ENCODE measurements at places on chromosomes 6 and 20.

GRCh38 chr6:159161839-159162238 is 7.4 kb upstream of the FNDC1 start:
- no peak for DNase-seq

GRCh38 chr20:3165473-3166337 is 6.0 kb upstream of the FASTKD5 start:
- no peak for DNase-seq

GRCh38 chr6:89667872-89668556 is 29.5 kb upstream of the LYRM2 start:
- DNase-seq = no peak

- DNase-seq = no peak
These were observed 131.4 kb downstream of the MMS22L start for GRCh38 chr6:97151601-97152000.

- DNase-seq = no peak
These were observed 19.1 kb downstream of the PCK1 start for GRCh38 chr20:57579898-57580447.

DNA sequence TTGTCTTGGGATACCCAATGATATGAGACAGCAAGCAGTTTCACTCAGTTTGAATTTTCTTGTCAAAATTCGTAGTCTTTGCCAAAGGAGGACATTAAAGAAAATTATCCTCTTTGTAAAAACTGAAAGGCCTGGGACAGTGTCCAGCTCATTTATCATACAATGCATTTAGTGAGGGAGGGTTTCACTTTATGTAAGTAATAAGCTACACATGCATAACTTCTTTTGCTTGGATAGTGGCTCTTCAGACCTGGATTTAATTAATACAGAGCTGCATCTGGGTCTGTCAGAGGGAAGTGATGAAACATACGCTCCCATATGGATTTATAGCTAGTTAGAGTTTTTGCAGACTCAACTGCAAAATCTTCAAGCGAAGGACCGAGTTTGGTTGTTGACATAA is 175.6 kb downstream of the PHACTR1 start:
- DNase-seq = no peak

DNA sequence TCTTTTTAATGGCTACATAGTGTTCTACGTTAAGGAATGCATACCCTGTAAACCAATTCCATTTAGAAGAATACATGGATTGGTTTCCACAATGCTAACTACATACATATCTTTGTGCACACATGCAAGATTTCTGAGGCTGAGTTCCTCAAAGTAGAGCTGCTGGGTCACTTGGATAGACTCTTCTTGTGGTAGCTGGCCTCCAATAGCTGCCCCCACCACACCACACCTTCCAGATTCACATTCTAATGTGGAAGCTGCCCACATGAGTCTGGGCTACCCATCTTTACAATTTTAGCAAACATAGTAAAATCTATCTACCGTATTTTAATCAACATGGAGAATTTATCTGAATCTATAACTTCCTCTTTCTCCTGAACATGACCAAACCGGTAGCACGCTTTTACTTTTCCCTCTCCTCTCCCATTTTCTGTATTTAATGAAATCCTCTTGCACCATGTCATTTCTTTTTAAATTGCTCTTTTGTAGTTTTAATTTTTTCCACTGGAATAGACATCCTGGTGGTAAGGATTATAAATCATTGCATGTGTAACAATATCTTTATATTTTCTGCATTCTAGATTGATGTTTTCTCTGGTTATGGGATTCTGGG is 74.7 kb upstream of the CITED2 start:
- DNase-seq = no peak

GRCh38 chr6:593139-593906 is 63.6 kb downstream of the HUS1B start:
- peak; percentile 19 for DNase-seq

GRCh38 chr6:153668758-153669157 is 370.3 kb upstream of the OPRM1 start:
- no peak for DNase-seq

- DNase-seq = no peak
These were observed 126.9 kb downstream of the MRPL14 start for GRCh38 chr6:44000164-44000842.

GRCh38 chr6:53466257-53466656 is 78.6 kb downstream of the GCLC start:
- DNase-seq = no peak

- no peak for DNase-seq
These were observed 88.3 kb downstream of the CDYL start for GRCh38 chr6:4864519-4864918.

- no peak for DNase-seq
These were observed 23.5 kb upstream of the CCN6 start for GRCh38 chr6:112030206-112030960.

- no peak for DNase-seq
These were observed 60.5 kb downstream of the EYS start for GRCh38 chr6:65646544-65646943.

DNA sequence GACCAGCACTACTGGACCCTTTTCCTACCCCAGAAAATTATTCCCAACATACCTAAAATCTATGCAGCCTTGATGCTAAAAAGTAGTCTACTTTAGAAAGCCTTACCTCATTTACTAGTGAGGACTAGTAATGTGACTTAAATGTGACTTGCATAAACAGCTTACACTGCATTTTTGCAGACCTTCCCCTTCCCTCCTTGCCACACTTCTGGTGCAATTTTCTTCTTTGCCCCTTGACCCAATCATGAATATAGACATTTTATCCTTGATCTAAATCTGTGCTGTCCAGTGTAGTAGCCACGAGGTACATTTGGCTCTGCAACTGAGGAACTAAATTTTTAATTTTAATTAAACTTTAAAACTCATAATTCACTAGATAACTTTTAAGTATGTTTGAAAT is 7.0 kb upstream of the ZKSCAN8 start:
- no peak for DNase-seq

DNA sequence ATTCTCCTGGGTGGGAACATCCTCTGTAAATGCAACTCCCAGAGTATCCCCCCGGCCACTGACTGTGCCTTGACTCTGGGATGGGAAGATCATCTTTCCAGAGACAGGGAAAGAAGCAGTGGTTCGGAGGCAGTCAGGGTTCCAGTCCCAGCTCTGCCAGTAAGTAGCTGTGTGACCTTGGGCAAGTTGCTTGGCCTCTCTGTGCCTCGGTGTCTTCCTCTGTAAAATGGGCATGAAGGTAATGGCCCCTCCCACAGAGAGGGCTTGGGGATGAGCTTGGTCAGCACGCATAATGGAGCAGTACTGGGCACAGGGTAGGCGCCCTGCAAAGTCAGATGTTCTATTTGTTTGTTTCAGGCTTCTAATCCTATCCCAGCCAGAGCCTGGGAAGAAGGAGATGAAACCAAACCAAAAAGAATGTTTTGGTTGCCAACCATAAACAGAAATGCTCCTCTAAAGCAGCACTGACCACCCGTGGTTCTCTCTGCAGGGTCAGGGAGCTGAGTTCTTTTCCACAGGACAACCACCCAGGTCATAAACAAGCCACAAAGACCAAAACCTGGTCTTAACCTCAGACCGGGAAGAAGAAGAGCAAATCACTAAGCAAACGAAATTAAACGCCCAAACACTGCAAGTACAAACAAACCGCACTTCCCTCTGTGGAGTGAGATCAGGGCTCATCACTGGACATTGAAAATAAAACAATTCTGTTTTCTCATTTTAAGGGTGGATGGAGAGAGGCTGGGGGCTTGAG is 381.0 kb upstream of the SULF2 start:
- DNase-seq = no peak

DNA sequence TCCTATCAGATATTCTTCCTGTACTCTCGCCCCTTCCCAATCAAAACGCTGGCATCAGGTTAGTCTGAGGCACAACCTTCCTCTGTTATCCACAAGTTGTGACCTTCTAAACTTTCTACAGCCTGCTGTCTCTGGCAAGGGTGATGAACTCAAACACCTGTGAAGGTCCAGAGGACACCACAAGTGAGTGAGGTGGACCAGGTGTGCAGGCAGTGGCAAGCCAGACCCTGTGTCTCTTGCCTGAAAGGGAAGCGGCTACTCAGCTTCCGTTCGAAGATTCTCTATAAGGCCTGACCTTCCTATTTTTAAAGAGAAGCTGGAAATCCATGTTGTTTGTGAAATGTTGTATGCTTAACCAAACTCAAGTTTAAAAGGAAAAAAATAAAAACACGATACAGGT is 36.8 kb downstream of the GCM1 start:
- no peak for DNase-seq

DNA sequence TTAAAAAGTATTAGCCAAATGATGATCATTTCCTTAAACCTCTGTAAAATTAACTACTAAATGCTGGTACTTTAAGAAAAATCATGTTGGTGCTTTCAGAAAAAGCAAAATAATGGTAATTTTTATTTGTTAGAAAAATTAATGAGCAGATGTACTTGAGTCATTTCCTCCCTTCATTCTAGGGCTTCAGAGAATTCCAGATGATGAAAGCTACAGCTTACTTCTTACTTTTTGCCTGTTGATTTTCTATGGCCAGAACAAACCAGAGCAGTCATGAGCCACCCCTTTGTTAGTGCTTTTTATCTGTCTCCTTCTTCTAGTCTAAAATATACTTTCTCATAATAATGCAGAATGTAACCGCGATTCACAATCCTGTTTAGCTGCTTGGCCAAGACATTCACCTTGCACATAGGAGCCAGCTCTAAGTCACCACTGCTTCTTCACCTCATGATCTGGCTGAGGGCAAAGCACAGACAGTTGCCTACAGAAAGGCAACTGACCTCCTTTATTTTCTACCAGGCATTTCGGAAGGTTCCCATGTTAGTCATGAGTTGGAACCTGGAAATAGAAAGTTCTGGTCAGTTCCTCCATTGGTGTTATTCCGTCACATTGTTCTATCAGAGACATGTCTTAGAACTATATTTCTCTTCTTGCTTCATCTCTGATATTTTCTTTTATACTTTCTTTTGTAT is 43.5 kb upstream of the TINAG start:
- no peak for DNase-seq

DNA sequence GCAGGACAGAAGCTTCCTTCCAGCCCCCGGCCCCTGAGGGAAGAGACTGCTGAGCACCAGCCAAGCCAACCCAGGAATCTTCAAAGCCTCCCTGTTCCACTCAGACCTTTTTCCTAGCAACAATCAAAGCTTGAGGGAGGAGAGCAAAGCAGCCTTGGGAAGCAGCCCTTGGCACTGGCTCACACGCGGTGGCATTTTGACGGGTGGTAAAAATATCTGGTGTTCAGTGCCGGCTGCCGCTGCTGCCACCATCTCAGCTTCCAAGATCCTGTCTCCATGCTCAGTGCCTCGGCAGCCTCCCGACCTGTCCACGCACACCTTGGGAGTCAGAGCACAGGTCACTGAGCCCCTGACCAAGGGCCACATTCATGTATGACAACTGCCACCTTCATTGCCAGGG is 170.1 kb downstream of the LRFN2 start:
- DNase-seq = no peak

GRCh38 chr20:2088891-2089290 is 12.7 kb upstream of the STK35 start:
- no peak for DNase-seq

DNA sequence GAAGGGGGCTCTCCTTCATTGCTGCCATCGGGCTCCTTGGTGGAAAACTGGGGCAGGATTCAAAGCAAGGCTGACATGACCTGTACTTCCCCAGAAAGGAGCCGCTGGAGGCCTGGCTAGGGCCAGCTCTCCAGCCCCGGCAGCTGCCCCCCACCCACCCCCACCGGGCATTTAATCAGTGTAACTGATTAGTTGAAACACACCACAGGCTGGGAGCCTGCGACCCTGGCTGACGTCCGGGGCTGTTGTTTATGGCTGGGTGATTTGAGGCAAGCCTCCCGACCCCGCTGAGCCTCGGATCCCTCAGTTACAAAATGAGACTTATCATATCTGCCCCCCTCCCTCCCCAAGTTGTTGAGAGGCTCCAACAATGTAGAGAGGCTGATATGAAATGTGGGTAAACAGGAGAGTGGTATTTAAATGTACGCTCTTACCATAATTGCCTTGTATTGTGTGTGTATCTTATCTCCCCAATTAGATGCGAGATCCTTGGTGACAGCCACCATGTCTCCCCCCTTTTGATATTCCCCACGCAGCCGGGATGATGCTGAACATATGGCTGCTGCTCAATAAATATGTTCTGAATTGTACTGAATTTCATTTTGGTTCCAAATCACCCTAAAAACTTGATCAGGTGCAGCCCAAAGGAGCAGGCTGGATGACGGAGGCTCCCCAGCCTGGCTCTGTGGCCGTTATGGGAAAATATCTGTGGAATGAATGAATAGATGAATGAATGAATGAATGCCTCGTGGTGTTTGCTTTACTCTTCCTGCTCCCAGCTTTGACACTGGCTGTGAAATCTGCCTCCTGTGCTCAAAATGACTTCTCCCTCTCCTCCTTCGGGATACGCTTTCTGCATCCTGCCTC is 31.8 kb upstream of the APCDD1L start:
- DNase-seq = no peak

DNA sequence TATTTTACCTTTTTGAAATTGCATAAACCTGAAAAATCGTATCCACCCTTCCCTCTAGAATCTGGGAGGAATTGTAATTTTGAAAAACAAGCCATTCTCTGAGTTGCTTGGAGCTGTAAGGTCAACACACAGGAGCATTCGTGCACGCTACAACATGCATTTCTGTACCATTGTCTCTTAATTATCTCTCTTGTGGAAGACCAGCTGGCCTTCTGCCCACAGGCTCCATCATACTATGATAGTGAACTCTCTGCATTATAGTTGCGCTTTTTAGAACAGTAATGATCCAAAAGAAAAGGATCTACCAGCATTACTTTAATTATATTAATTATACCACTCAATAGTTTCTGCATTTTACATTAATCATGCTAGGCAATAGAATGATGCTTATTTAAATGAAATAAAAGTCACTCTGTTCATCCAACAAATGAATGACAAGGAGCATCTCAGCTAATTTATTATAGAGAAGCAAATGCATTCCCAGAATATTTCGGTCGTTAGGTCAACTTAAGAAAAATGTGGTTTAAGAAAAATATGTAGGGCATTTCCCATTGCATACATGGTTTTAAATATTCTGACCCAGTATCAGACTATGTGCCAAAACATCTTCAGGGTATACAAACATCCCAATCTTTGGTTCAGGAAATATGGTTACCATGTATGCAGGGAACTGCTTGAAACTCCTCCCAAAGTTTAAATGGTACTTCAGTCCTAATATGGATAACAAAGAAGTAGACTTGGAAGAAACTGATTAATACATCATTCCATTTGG is 263.5 kb downstream of the TFAP2A start:
- DNase-seq = no peak

DNA sequence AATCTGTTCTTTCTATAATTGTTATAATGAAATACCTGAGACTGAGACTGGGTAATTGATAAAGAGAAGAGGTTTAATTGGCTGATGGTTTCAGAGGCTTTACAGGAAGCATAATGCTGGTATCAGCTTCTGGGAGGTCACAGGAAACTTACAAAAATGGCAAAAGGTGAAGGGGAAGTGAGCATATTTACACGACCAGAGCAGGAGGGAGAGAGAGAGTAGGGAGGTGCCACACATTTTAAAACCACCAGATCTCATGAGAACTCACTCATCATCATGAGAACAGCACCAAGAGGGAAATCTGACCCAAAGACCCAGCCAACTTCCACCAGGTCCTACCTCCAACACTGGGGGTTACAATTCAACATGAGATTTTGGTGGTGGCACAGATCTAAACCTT is 2.6 kb upstream of the SIRPB1 start:
- no peak for DNase-seq

Measured in activated CD8-positive, alpha-beta memory T cell treated with anti-CD3 and anti-CD28 coated beads for 1 hour (primary cell).